CD4-positive, alpha-beta T cell treated with Interleukin-10 for 1 hour (primary cell): ENCODE measurements at places on chromosomes 2 and 18.

GRCh38 chr2:45342-46130 is 769 bp downstream of the FAM110C start:
- DNase-seq: no peak

GRCh38 chr2:61214171-61214570 is 52.2 kb downstream of the C2orf74 start:
- DNase-seq: no peak

GRCh38 chr2:58539973-58540372 is 298.8 kb upstream of the FANCL start:
- no peak for DNase-seq

GRCh38 chr2:20633794-20634506 is 16.9 kb downstream of the HS1BP3 start:
- no peak for DNase-seq

DNA sequence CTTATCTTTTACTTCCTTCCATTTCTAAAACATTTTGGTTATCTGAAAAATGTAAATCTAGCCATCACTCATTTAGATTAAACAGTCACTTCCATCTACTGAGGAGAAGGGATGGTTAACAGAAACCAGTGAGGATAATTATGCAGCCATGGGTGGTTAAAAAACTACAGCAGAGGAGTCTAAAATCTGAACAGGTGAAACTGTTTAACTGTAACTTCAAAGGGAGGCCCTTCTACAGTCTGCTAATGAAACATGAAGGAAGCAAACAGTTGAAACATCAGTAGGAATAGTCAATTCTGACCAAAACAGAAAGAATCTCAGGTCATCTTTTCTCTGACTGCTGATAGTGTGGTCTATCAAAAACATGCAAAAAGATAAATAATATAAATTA is 71.0 kb downstream of the DTNB start:
- DNase-seq: no peak

GRCh38 chr2:181642086-181642485 is 14.8 kb downstream of the CERKL start:
- no peak for DNase-seq

GRCh38 chr18:58009166-58009565 is 34.9 kb upstream of the NEDD4L start:
- DNase-seq: no peak

DNA sequence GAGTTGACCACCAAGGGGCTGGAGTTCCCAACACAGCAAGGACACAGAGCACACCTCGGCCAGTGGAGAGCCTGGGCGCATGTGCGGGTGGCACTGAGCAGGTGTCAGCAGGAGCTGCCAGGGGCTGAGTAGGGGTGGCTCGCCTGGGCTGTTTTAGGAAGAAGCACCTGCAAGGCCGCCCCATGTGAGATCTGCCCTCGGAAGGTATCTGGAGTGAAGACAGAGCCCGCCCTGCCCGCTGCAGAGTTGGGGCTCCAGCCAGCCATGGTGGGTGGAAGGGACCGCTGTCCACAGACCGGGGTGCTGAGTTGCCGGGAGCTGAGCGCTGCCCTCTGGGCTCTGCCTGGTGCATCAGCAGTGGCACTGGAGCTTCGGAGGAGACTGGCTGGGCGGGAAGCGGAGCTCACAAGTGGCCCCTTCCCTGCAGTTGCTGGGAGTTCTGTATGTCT is 35.2 kb downstream of the MTERF4 start:
- no peak for DNase-seq

DNA sequence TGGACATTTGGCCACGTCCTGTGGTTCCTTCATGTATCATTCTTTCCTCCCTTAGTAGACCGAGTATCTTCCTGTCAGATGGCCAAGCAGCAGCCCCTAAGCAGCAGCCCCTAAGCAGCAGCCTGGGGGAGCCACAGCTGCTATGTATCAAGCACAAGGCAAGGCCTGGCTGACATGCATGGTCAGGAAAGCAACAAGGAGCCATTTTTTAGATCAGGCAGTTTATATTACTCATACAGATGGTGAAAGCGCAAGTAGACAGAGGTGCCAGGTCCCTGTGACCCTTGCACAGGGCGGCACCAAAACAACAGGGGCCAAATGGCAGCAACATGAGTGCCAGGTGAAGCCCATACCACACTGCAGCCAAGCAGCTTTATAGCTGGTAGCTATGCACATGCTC is 22.1 kb downstream of the CHCHD5 start:
- no peak for DNase-seq

DNA sequence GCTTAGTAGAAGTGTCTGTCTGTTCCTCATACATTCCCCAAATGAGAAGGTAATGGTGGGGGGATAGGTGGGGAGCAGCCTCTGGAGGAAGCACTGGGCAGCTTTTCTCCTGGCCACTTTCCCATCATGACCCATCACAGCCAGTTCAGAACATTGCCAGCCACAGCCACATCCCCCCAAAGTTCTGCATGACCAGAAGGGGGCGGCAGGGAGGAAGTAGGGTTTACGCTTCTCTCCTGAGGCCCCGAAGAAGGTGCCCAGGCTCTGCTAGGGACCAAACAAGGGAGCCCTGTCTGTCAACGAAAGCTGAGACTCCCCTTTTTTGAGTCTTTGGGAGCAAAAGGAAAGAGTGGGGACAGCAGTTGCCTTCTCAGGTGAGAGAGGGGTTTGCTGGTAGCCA is 7.7 kb downstream of the IGFBP5 start:
- peak; percentile 11 for DNase-seq

DNA sequence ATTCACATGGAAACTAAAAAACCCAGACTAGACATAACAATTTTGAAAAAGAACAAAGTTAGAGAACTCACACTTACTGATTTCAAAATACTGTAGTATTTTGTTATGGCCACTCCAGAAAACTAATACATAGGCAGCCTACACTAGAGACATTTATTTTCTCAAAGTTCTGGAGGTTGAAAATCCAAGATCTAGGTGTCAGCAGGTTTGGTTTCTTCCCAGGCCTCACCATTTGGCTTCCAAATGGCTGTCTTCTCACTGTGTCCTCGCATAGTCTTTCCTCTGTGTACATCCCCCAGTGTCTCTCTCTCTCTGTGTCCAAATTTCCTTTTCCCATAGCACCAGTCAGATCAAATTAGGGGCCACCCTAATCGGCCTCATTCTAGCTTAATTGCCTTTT is 95.0 kb downstream of the NR4A2 start:
- no peak for DNase-seq

GRCh38 chr18:45014047-45014501 is 333.4 kb downstream of the SETBP1 start:
- DNase-seq: no peak

DNA sequence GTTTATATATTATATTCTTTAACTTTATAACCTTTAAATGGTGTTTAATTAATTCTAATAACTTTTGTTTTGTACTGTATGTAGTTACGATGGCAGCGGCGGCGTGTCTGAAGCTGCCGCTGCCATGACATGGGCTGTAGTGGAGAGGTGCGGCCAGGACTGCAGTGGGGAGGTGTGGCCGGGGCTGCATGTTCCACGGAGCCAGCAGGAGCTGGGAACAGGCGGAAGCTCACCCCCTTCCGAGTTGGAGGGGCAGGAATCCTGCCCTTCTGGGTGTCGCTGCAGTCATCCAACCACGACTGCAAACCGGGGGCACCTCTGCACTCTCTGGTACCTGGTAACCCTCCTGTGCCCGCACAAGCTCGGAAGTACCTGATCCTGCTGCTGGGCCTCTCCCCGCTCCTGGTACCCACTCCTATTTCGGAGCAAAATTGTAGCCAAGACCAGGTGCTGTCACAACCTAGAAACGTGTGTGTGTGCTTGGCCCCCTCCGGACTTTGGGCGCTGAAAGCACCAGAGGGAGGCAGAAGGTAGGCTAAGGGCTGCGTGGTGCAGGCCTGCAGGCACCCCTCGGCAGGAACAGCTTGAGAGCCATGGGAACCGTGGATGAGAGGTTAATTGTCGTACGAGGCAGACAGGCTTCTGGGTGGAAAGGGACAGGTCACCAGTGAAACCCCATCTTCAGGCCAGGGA is 1329.7 kb upstream of the SLC39A10 start:
- no peak for DNase-seq

- no peak for DNase-seq
Measured at GRCh38 chr2:64568836-64569235, 44.7 kb downstream of the AFTPH start.

DNA sequence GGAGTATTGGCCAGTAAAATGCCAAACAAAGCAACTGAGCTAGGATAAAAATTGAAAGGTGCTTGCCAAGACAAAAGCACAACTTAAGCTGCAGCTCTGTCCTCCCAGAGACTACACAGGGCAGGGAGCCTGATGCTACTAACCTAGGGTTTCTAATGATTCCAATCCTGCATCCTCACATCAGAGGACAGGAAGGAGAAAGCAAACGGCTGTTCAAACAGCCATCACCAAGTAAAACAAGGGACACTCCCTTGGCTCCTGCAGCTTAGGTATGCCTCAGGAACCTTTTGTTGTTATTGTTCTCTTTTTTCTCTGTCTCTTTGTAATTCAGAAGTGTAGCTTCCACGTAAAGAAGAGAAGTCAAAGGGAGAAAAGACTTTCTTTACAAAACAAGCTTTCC is 99.5 kb downstream of the TCF4 start:
- DNase-seq: no peak

GRCh38 chr2:10157293-10157692 is 34.8 kb downstream of the RRM2 start:
- no peak for DNase-seq

- DNase-seq: no peak
Measured at GRCh38 chr18:12291161-12291560, 16.9 kb upstream of the TUBB6 start.
